ENCODE measurements at places on chromosomes 6 and 20. TPM values are rescaled to one million over a fixed set of nuclear protein-coding genes. Genes with fewer than 3 reads are reported as not detected.

The CYP24A1 gene
- polyA plus RNA-seq = 0.88 TPM

The POPDC3 gene
- 74.6 TPM for polyA plus RNA-seq

DNA sequence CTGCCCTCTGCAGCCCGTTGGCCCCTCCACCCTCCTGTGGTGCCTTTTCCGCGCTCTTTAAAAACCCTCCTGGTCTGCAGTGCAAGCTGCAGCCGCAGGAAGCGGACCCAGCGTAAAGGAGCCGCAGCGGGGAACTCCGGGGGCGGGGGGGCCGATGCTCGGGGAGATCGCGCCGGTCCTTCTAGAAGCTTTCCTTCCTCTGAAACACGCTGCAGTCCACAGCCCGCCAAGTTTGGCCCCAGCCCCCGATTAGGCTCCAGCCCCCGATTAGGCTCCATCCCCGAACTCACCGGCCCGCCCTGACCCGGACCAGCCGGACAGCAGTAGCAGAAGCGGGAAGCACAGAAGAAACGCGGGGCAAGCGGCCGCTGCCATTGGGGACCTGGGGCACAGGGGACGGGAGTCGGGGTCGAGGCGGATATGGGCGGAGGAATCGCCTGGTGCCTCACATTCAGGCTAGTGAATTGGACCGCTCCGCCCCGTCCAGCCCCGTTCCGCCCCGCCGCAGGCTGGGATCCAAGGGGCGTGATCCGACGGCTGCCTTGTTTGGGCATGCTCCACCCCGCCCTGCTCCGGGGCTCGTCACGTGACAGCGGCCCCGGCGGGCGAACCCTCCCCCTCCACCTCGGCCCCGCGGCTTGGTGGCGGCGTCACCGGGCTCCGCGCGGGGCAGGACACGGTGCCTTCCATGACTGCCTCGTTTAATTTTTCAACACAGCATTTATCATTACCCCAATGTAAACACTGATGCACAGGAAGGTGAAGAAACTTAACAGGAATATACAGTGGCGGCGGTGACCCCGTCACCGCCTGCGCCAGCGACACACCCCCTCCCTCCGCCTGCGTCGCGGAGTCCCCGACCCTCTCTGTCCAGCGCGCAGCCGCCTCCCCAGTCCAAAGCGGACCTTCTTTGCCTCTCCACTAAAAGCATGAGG lies 20.3 kb downstream of the RAET1L start:
- peak; percentile 94 for DNase-seq

- peak; percentile 61 for DNase-seq
Measured at GRCh38 chr20:19212821-19213502, 520 bp downstream of the SLC24A3 start.

GRCh38 chr20:14918976-14919375 lies 581.6 kb upstream of the FLRT3 start:
- DNase-seq = no peak

- no peak for DNase-seq
Measured at GRCh38 chr6:33165581-33166258, 26.5 kb downstream of the COL11A2 start.

GRCh38 chr20:62336329-62336728 lies 30.8 kb downstream of the LAMA5 start:
- no peak for DNase-seq

DNA sequence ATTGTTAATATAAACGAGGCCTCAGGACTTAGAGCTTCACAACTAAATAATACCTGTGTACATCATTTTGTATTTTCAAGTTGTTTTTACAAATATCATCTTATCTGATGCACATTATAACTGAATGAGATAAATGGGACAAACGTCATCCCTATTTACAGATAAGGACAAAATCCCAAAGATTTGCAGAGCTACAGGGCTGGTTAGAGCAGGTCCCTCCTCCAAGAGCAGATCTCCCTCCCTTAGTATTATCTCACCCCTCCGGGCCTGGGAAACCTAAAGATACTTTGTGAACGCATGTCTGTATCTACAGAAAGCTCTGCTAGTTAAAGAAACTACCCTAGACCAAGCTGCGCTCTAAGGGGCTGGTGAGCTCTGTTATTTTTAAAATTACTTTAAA lies 130.4 kb upstream of the PROKR2 start:
- DNase-seq = no peak

DNA sequence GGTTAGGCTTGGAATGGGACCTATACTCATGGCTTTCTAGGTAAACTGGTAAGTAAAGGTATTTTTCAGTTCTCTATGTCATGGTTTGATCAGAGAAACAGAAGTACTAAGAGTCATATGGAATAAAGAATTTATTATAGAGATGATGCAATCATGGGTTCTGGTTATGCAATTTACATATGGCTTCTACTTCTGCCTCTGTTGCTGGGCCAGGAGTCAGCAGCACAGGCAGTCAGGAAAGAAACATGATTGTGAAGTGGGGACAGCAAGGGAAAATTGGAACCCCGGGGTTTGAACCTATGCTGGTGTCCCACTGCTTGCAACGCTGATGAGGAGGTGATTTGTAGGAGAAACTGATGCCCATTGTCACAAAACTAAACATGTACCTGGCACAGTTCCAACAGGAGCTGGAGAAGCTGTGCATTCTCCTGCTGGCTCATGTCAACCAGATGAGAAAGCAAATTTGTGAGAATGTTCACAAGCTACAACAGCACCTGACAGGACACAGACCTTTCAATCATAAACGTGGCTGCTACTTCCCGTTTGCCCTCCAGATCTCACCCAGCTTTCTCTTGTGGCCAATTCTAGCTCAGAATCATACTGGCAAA lies 887.1 kb downstream of the TFAP2A start:
- peak; percentile 2 for DNase-seq

Data from hindlimb muscle (tissue), 1 donor.